NCI-H1105 (cell line): ENCODE measurements at places on chromosomes 7 and 10.

GRCh38 chr10:11170993-11171851 is 153.6 kb downstream of the CELF2 start:
- no peak for DNase-seq

- DNase-seq, result no peak
These were observed 50.7 kb downstream of the UBE3C start for GRCh38 chr7:157189405-157189804.

DNA sequence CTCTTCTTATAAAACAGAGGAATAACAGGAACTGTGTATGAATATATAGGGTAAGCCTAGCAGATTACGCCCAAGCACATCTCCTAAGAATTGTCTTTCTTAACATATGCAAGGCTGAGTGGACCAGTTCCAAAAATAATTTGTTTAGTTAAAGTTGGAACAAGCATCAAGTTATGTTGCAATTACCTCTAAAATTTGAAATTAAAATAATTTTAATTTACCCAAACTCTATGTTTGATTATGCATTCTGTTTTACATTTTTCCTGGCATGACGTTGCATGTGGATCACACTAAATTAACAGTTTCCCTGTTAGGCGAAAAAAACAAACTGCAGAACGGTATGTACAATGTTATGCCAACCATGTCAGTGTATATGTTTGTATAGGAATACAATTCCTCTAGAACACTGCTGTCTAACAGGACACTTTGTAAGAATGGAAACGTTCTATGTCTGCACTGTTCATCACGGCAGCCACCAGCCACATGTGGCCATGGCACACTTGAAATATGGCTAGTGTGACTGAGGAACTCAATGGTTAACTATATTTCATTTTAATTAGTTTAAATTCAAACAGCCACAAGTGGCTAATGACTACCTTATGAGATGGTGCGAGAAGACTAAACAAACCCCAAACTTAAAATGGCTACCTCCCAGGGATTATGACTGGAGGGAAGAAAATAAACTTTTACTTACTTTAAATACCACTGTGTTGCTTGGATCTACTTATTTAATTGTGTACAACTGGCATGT is 281.1 kb upstream of the KLF14 start:
- DNase-seq, result no peak

DNA sequence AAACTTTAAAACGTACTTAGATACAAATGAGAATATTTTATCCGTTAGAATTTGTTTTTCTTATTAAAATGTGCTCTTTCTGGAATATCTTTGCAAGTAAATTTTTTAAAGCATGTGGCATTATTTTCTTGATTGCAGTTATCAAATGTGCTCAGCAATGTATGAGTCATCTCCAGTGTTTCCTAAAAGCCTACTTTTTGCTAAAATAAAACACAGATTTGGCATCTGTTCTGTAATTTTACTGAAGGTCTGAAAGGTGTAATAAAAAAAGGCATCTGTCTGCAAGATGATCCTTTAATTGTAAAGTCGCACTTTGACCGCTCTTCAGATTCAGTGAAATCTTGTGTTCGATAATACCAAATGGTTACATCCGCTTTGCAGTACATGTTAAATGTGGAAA is 3.4 kb downstream of the GNAT3 start:
- no peak for DNase-seq

DNA sequence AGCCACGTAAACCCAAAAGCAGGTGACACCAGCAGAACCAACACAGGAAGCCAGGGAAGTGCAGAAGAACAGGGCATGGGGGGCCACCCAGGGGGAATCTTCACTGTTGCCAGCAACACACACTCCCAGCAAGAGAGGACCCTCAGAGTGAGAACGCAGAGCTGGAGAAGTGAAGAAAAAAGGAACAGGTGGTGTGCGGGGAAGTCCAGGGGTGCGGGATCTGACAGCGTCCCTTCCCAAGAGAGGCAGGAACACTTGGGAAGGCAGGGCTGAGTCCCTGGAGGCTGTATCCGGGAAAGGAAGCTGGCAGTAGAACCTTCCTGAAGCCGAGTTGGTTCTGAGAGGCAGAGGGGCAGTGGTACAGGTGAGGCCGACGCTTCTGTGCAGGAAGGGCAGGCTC is 27.7 kb downstream of the AGAP4 start:
- no peak for DNase-seq

- no peak for DNase-seq
These were observed 89.5 kb downstream of the VWDE start for GRCh38 chr7:12314199-12314598.

- no peak for DNase-seq
These were observed 48.9 kb downstream of the LYZL2 start for GRCh38 chr10:30580676-30581075.

DNA sequence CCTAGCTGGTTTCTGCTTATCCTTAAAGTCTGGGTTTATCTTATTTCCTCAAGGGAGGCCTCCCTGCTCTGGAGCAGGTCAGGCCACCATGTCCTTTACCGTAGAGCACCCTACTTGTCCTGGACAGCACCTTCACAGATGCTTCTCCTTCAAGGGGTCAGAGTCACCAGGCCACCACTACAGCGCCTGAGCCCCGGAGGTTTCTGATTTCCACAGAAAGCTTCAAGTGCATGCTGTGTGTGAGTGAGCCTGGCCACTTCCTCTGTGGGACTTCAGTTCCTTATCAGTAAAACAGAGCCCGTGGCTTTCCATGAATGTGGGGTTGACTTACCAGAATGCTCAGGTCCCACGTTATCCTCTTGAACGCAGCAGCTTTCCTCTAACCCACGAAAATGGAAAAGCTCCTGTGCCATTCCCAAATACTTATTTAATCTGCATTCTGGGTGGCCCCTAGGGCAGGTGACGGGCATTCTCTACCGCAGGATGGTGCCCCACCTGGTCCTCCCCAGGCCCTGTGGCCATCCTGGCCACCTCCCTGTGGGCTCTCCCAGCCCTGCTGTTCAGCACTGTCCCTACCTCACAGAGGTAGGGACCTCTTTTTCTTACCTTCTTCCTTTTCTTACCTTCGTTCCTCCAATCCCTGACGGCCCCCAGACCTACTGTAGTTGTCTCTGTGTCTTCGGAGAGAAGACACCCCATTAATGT is 1.4 kb upstream of the DOCK1 start:
- DNase-seq, result no peak

- no peak for DNase-seq
These were observed 241.9 kb upstream of the SP8 start for GRCh38 chr7:21028599-21028998.

DNA sequence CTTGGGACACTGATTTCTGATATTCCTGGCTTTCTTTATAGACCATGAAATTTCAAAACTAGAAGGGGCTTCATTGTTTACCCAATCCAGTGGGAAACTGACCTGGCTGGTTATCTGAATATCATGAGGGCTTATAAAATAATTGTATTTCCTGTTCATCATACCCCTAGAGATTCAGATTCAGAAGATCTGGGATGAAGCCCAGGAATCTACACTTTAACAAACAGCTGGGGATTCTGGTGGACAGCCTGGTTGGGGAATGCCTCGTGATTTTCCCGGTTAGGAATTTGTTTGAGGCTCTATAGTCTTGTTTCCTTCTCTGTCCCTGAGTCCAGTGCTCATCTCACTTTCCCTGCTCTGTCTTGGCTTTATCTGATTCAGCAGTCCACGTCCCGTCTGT is 110.3 kb downstream of the ADRA2A start:
- no peak for DNase-seq

- DNase-seq, result no peak
These were observed 171.9 kb downstream of the ARHGAP12 start for GRCh38 chr10:31756729-31757110.

- no peak for DNase-seq
These were observed 21.6 kb upstream of the GIMAP8 start for GRCh38 chr7:150428671-150429451.
